ENCODE measurements at places on chromosomes 6 and 20.

- no peak for DNase-seq
These were observed 128.1 kb downstream of the ISM1 start for GRCh38 chr20:13349235-13349604.

DNA sequence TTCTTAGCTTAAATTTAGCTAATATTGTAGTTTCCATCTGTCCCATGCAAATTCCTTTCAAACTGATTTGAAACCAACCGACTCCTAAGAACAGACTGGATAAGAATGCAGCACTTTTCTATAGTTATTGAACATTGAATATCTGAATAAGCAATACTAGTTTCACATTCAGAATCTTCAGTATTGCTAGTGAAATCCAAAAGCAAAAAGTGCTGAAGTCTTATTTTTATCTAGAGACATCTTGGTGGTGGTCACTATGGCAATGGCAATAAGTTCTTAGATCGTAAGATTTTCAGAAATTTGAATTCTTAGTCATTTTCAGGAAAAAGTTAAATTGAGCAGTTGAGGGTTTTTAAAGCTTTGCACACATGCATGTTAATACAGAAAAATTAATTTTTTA lies 2.7 kb downstream of the TFB1M start:
- DNase-seq: no peak

DNA sequence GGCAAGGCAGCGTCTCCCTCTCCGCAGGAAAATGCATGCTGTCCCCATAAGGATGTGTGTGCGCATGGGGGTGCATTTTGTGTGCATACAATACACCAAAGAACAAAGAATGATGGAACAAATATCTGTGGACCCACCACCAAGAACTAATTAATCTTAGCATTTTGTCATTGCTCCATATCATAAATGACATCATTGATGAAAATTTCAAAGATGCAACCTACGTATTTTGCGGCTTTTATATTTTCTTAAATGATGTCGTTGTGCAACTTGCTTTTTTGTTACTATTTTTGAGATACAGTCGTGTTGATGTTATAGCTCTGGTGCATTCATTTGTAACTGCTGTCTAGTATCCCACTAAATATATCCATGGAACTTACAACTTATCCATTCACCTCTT lies 89.7 kb downstream of the SERAC1 start:
- no peak for DNase-seq

- no peak for DNase-seq
These were observed 99.5 kb upstream of the SUPT3H start for GRCh38 chr6:45477278-45477677.

- no peak for DNase-seq
These were observed 73.1 kb downstream of the HIVEP2 start for GRCh38 chr6:142871910-142872331.

GRCh38 chr20:15316556-15316955 lies 979.1 kb upstream of the FLRT3 start:
- no peak for DNase-seq

- no peak for DNase-seq
These were observed 119.2 kb downstream of the NFATC2 start for GRCh38 chr20:51423290-51423667.

DNA sequence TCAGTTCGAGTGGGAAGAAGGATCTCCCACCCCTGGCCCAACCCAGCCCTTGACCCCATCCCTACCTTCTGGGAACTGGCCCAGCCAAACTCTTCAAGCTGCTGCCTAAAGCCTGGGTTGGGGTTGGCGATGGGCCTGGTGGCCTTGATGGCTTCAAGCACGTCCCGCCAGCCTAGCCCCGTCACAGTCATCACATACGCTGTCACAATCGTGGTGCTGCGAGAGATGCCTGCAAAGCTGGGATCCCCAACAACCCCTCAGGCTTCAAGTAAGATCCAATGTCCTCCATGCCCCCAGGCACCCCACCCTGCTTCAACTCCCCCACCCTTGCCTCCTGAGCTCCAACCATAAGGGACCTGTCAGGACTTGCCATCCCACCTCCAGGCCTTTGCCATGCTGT lies 7.8 kb downstream of the DUSP15 start:
- no peak for DNase-seq

GRCh38 chr6:149379977-149380376 lies 20.1 kb upstream of the SUMO4 start:
- DNase-seq: no peak

DNA sequence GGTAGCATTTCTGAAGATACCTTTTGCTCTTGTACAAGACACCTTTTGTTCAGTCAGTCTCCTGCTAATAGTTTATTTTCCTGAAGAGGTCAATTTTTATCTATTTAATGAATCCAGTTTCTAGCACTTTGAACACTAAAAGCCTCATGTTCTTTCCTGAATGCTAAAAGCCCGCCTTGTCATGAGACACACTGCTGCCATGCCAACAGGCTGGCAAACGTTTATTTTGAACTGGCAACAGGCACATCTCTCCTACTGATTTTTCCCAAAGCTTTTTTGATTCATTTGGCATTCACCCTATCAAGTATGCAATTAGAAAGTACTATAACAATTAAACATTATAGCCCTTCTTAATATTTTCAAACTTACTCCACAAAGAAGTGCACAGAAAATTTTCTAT lies 421.2 kb upstream of the EYS start:
- no peak for DNase-seq

DNA sequence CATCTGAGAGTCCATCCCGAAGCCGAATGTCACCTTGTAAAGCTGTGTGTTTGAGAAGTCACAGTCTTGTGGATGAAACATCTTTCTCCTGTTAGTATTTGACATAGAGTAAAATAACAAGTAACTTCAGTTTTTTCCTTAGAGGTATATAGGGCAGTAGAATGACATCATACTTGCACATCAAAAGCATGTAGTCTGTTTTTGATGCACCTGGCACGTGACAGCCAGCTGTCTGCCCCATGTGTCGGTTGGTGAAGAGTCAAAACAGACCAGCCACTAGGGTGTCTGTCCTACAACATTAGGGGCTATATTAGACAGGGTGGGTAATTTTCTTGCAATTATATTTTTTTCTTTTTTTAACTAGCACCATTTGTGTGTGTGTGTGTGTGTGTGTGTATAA lies 70.2 kb downstream of the SNX9 start:
- DNase-seq: no peak

GRCh38 chr20:42701948-42702347 lies 487.8 kb downstream of the PTPRT start:
- no peak for DNase-seq

- DNase-seq: no peak
These were observed 88.4 kb upstream of the PLEKHG1 start for GRCh38 chr6:150511313-150511712.

DNA sequence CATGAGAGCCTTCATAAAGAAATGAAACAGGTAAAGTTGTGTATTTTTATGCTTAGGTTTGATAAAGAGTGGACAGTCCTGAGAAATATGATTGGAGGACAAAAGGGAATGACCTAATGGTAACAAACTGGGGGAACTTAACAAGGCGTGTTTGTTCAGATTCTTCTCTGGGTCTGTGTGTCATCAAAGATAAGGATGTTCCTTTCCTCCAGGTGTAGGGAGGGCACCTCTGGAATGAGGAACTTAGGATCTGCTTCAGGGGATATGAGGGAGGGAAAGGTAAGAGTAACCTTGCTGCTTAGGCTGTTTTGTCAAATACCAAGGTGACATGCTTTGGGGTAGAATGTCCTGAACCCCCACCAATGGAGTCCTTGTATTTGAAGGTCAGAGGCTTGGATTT lies 291.9 kb downstream of the KCNQ5 start:
- no peak for DNase-seq

DNA sequence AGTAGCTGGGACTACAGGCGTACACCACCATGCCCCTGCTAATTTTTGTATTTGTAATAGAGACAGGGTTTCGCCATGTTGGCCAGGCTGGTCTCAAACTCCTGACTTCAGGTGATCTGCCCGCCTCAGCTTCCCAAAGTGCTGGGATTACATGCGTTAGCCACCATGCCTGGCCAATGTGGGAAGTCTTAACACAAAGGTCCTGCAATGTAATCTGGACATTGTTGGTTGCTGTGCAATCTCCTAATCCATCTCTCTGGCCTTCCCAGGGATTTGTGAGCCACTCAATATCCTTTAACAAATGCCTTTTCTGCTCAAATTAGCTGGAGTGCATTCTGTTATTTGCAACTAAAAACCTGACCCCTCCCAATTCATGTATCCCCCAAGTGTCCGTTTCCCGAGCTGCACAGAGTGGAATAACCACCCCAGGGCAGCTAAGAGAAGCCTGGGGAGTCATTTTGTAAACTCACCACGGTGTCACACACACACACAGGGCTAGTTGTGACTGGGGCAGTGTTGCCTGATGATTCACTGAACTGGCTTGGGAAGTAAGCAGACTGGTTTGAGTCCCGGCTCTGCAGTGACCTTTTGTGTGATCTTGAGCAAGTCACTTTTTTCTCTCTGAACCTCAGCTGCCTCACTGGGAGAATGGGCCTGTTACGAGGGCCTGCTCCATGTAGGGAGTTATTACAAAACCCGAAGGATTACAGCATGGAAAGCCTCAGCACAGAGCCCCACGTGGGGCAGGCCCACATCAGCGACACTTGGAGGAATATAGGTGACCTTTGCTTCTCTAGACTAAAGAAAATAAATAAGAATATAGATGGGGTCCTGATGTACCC lies 152.3 kb downstream of the ZMYND8 start:
- no peak for DNase-seq

DNA sequence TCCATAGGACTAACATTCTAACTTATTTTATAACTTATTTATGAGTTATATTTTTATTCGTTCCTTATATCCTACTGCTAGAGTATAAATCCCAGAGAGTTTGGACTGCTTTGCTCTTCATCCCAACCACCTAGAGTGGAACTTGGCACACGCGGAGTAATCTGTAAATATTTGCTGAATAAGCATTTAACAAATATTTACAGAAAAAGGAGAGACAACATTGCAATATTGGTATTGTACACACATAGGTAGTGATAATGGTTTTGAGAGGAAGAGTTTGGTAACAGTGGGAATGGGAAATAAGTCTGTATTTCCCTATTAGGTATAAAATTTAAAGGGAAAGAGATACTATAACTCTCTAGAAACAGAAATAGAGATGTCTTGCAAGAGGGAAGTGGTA lies 634.8 kb upstream of the CITED2 start:
- no peak for DNase-seq

DNA sequence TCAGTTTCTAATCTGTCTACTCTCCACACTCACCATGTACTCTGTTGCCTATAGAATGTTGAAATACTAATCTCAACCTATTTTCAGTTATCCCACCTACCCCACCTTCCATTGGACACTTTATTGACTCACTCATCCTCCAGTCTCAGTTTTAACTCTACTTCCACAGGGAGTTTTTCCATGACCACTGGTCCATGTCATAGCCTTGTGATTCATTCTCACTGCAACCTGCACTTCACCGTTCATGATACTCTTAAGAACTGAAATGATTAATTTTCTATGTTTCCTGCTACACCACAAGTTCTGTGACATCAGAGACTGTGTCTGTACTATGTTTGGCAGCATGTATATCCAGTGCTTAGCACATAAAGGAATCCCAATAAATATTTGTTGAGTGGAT lies 122.8 kb upstream of the HSF2 start:
- DNase-seq: no peak

Measured in NCI-H1092 (cell line).